IPS DF 6.9 (cell line): ENCODE measurements at places on chromosomes 1 and 21.

- DNase-seq, result no peak
Measured at GRCh38 chr1:56081173-56081572, 498.2 kb downstream of the PLPP3 start.

DNA sequence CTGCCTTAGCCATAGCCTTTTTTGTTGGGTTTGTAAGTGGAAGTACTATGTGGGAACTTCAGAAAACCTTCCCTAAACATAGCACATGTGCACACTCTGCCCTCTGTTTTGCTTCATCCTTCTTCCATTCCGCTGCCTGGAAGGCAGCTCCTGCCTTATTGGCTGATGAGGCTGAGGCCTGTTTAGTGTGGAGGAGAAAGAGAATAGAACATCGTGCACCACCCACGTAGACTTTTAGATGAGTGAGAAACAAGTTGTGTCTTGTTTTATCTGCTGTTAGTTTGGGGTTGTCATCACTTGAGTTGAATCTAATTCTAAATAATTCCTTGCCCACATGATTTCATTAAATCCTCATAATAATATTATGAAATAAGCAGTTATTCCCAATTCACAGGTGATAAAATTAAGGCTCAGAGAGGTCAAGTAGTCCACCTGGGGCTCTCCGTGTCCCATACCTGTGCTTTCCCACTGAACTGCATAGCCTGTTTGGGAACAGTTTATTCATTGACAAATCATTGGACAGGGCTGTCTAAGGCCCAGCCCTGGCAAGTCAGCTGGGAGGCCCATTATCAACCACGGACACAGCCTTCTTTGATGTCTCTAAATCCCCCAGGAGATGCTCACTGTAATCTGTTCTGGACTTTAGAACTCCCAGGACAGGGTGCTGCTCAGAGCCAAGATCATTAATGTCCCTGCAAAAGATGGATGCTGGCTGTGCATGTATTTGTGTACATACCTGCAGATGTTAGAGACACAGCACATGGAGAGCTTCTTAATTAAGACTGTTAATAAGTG, 93.0 kb downstream of the ABCA4 start:
- no peak for DNase-seq

- no peak for DNase-seq
Measured at GRCh38 chr1:112169517-112169916, 180.0 kb upstream of the KCND3 start.

GRCh38 chr1:185861630-185862029, 127.4 kb downstream of the HMCN1 start:
- no peak for DNase-seq

- DNase-seq, result no peak
Measured at GRCh38 chr1:159991513-159991912, 37.5 kb upstream of the SLAMF9 start.

GRCh38 chr1:37477198-37477931, 3.0 kb downstream of the ZC3H12A start:
- DNase-seq, result no peak

DNA sequence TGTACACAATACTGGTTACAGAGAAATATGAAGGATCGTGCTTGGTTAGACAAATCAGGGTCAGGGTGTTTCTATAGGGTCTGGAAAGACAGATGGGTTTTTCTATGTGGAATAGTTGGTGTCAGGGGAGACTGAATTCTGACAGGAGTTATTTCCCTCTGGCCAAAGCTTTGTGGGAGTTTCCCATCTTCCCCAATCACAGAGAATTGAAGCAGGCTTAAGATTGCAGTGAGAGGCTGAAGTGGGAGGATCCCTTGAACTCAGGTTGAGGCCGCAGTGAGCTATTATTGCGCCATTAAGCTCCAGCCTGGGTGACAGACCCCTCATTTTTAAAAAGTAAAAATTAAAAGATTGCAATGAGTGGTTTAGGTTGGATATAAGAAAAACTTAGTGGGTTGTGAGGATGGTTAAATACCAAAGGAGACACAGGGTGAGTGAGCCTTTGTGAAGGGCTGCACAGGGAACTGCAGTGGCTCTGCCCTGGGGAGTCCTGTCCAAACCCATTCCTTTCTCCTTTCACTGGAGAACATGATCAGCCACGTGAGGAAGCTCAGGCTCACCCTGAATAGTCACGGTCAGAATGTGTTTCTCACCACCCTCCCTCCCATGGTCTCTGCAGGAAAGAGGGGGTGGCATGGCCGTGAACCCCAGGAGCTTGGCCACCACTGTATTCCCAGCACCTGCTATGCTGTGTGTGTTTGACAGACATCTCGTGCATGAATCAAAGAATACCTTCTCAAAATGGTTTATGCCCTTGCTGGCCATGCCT, 101.2 kb downstream of the INTS7 start:
- DNase-seq, result no peak

DNA sequence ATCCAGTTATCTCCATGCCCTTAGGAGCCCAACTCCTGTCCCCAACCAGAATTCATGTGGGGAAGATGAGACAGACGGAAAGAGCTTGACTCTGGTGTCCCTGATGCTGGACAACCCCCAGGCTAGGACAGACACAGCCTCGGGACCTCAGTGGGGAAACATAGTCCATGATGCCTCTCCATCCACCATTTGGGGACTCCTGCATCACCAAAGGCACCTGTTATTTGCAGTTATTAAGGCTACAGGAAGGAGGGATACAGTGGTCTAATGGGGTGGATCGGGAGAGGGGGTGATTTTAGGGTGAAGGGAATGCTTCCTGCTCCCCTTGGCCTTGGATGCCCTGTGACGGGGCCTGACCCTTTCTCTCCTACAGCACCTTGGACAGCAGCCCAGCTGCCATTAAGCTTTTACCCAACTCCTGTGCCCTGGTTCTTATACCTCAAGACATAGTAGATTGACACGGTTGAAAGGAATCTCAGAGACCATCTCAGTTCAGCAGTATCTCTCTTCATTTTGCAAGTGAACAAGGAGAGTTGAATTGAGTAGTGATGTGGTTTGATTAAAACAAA, 111.6 kb downstream of the MATN1 start:
- no peak for DNase-seq

DNA sequence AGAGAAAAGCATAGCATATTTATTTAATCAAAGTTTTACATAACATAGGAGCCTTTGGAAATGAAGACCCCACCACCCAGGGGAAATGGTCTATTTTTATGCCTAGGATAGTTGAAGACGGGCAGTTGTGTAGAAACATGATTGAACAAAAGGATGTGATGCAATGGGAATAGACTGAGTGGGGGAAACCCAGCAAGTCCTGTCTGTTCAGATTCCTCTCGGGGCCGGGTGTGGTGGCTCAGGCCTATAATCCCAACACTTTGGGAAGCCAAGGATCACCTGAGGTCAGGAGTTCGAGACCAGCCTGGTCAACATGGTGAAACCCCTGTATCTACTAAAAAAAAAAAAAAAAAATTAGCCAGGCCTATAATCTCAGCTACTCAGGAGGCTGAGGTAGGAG, 298.3 kb downstream of the MATN1 start:
- no peak for DNase-seq
